ENCODE measurements at places on chromosomes 7 and 10. TPM values are rescaled to one million over a fixed set of nuclear protein-coding genes. Genes with fewer than 3 reads are reported as not detected.

The CPA2 gene
- not detected for total RNA-seq

The MMP21 gene
- total RNA-seq: not detected

The TAS2R41 gene
- total RNA-seq: 0.17 TPM

The CTTNBP2 gene
- 22.3 TPM for total RNA-seq

The TMEM196 gene
- total RNA-seq: not detected

The RASA4B gene
- 3.5 TPM for total RNA-seq

The TET1 gene
- 4.7 TPM for total RNA-seq

The GNGT1 gene
- total RNA-seq: not detected

The CLDN3 gene
- total RNA-seq: not detected

The DRGX gene
- total RNA-seq: not detected

The SGCE gene
- 87.5 TPM for total RNA-seq

The PNLIPRP2 gene
- total RNA-seq: not detected

The PTF1A gene
- total RNA-seq: not detected

The BTBD16 gene
- 0.15 TPM for total RNA-seq

The NRG3 gene
- total RNA-seq: not detected

The KCNMA1 gene
- 44.8 TPM for total RNA-seq

The CTBP2 gene
- 78.1 TPM for total RNA-seq

The EPDR1 gene
- 19.5 TPM for total RNA-seq

The SEC31B gene
- 2.2 TPM for total RNA-seq

The FOXI2 gene
- total RNA-seq: not detected

The VPS37D gene
- total RNA-seq: 6.4 TPM

The TMEM139 gene
- 0.50 TPM for total RNA-seq

The TDRD1 gene
- total RNA-seq: 0.50 TPM

The WDFY4 gene
- total RNA-seq: under 0.01 TPM

The SPDYE11 gene
- under 0.01 TPM for total RNA-seq

The AP4M1 gene
- 53.1 TPM for total RNA-seq

The PHYHIPL gene
- total RNA-seq: not detected

The CACNB2 gene
- 1.2 TPM for total RNA-seq

The CDHR1 gene
- not detected for total RNA-seq

The SKIDA1 gene
- total RNA-seq: 0.99 TPM

The CYP2C19 gene
- total RNA-seq: not detected

The PAX4 gene
- total RNA-seq: not detected

The FGL2 gene
- 29.9 TPM for total RNA-seq

The CYP26A1 gene
- not detected for total RNA-seq

The TTYH3 gene
- 82.2 TPM for total RNA-seq

All from smooth muscle cell of trachea (primary cell).